RWPE1 (cell line): ENCODE measurements at places on chromosomes 12 and 14.

GRCh38 chr14:101129521-101130167 is 226.1 kb upstream of the RTL1 start:
- no peak for DNase-seq

- no peak for DNase-seq
Observed at GRCh38 chr14:66471584-66471983, 14.6 kb upstream of the CCDC196 start.

DNA sequence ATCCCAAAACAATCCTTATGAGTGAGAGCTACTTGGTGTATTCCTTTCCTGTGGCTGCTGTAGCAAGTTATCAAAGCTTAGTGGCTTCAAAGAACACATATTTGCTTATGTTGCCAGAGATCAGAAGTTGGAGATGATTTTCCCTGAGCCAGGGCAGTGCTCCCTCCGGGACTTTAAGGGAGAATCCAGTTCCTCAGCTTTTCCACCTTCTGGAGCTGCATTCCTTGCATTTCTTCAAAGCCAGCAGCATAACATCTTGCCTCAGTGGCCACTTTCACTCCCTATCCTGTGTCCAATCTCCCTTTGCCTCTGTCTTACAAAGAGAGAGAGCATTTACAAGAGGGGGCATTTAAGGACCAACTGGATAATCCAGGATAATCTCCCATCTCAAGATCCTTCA is 33.7 kb downstream of the P2RX7 start:
- no peak for DNase-seq

DNA sequence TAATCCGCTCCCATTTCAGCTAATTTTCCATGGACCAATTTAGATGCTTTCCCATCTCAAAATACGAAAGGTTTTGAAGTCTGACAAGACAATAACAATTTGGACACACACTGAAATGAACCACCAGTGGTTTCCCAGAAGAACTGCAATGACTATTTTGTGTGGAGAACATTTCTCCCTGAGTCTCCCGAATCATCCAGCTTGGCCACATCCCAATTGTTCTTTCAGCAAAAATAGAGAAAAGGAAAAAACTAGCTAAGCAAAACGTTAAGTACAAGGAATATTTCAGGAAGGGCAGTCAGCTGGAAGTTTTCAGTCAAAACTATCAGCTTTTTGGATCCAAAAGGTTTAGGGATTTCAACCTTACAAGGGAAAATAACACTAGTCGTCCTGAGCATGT is 390.6 kb downstream of the KCNH5 start:
- no peak for DNase-seq

DNA sequence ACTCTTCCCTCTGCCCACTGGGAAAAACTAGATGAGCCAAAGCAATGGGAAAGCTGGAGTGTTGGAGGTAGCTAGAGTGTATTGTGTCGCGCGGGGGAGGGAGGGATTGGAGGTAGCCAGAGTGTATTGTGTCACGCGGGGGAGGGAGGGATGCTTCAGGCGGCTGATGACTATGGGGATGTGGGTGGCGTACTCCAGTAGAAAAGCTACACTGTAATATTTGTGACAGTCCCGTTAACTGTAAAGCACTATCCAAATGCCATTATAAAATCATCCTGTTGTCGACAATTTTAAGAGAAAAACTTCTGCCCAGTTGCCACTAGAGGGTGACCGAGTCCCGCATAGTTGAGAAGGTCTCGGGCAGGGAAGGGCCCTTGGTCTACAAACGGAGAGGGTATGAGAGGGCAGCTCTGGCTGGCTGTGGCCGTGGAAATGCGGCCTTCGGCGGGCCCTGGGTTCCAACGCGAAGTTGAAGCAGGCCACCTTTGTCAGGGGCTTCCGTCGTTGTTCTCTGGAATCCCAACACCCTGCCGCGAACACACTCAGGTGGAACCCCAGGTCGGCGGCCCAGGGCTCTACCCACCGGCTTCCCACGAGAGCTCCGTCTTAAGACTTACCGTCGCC is 15.1 kb upstream of the PLEK2 start:
- peak; percentile 83 for DNase-seq

- DNase-seq: no peak
Observed at GRCh38 chr14:95835121-95835730, 41.4 kb upstream of the TUNAR start.

DNA sequence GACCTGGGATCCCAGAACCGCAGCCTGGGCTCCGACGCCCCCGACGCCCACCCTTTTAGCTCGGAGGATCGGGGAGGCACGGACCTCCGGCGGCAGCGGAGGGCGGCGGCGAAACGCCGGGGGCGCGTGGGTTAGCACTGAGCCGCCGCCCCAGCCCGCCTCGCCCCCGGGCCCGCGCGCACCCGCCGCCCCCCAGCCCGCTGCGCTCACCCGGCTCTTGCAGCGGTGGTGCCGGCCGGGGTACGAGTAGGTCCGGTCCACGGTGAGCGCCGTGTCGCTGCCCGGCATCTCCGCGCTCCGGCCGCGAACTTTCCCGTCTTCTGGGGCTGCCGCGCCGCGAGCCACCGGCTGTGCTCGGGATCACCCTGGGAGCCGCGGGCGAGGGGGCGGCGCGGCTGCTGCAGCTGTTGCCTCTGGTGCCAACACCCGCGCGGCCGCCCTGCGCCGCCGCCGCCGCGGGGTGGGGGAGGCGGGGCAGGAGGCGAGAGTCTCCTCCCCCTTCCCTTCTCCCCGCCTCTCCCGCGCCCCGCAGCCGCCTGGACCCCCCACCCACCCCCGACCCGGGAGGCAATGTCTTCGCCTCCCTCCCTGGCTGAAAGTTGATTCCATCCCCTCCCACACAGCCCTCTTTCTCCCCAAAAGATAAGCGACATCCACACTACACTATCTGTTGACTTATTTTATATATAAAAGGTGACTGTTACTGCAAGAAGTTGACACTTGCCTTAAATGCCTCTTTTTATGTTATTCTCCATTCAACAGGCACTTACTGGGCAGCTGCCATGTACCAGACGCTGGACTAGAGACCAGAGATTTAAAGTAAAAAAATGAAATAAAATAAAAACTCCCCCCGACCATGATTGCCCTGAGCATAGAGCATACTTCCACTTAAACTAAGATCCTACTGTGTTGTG is at the start of gene TMCC3:
TSS of gene TMCC3 (minus strand) at position 415 of the 914 bp plus-strand sequence. CDS start at position 288, 127 bp downstream.
- DNase-seq: peak; percentile 61

DNA sequence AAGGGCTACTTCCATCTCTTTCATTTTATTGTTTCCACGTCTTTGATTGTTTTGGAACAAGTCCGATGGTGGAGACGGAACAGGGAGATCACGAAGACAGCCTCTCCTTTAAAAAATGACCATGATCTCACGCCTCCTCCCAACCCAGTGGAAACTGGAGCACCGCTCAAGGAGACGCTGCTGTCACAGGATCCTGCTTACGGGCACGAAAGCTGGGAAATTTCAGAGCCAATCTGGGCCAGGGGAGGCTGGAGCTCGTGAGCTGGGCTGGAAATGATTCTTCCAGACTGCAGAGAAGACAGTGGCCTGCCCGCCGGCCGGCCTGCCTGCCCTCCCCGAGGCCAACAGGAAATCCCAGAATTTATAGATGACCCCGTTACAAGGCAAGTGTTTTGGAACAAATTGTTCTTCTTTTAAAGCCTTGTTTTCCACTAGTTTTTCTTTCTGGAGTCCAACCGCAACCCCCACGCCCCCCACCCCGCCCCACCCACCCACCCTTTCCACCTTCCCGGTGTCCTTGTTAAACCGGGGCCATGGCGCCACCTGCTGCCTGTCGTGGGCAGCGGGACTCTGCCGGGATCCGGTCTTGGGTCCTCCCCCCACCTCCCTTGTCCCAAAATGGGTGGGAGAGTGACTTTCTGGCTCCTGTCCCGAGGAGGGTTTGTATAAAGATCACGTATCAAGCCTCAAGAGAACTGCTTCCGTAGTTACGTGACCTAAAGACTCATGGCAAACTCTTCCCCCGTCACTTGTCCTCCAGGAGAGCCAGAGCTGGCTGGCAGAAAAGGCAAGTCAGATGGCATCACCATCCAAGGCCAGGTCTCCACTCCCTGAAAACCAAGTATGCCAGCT is 40.3 kb downstream of the MAP1LC3B2 start:
- DNase-seq: peak; percentile 72

GRCh38 chr14:57259672-57260071 is 9.0 kb downstream of the EXOC5 start:
- DNase-seq: no peak

GRCh38 chr14:24179961-24180796 is 8.3 kb downstream of the REC8 start:
- no peak for DNase-seq

GRCh38 chr12:27340971-27341370 is 8.3 kb downstream of the BMAL2 start:
- DNase-seq: no peak

DNA sequence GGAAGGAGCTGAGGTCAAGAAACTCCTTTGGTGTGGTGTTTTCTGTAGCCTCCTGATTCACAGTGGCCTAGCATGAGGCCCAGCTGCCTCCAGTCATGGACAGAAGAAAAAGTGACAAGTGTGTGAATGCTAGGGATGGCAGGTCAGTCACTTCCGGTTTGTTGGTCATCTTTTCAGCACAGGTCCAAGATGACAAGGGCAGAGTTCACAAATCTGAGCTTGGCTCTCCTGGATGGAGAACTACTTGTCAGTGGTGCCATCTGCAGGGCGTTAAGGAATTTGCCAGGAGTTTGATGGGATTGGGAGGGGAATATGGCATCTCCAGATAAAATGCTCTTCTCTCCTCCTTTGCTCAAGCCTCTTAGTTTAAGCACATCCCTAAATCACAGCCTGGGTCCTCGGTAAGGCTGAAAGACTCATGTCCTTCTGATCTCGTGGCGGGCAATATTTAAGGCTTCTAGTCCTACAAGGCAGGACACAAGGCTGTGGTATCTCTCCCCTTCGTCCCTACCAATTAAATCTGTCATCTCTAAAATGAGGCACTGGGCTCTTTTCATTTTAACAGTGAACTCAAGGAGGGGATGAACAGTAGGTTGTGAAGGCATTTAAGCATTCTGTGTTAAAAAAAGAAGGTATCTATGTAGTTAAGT is 10.0 kb downstream of the TUBA1B start:
- DNase-seq: peak; percentile 62

DNA sequence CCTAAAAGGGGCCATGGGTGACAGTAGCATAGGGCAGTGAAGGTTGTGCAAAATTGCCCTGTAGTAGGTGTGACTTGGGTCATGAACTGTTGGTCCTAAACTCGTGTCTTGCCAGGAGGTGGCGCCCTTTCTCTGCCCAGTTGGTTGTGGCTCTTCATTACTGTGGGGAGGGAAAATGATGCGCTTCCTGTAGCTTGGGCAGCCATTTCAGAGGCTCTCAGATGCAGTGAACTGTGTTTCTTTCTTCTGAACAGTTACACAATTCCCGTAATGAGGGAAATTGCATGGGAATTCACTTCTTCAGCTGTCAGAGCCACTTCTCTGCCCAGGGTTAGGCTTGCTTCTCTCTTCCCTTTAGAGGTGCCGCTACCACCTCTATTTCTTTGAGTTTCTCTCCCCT is 148.1 kb upstream of the NRXN3 start:
- peak; percentile 43 for DNase-seq

DNA sequence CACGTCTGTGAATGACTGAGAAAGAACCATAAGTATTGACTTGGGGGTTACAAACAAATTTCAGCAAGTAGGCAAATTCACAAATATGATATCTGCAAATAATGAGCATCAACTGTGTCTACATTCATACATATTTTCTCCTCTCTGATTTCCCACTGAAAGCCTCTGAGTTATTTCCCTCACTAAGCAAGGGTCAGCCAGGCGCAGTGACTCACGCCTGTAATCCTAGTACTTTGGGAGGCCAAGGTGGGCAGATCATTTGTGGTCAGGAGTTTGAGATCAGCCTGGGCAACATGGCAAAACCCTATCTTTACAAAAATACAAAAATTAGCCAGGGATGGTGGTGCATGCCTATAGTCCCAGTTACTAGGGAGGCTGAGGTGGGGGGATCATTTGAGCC is 80.8 kb downstream of the SLC25A21 start:
- DNase-seq: no peak

DNA sequence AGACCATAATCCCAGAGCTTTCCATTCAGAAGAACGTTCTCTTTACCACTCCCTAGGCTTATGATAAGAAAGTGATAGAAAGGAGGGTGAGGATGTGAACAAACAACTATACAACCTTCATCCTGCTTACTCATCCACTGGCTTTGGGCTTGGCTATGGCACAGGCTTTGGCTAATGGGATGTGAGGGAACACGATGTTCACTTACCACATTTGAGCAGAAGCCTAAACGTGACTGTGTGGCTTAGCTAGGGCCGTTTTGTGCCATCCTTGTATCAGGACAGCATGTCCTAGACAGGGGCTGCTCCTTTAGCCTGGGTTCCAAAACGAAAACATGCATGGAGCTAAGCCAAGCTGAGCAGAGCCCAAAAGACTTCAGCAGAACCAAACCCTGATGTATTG is 118.6 kb upstream of the CCDC175 start:
- DNase-seq: peak; percentile 32

DNA sequence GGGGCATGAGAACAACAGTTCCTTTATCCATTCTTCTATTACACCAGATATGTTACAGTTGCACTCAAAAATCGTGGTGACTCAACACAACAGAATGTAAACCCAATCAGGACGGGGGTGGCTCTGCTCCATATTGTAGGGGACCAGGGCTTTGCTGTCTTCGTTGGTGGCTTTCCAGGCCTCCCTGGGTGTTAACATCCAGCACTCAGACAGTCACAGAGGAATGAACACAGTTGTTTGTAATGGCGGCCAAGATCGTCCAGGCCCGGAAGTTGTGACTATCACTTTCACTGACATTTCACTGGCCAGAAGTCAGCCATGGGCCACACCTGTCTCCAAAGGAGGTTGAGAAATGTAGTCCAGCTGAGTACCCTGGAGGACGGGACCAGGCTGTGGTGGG is 204.1 kb downstream of the CACNA1C start:
- DNase-seq: no peak

DNA sequence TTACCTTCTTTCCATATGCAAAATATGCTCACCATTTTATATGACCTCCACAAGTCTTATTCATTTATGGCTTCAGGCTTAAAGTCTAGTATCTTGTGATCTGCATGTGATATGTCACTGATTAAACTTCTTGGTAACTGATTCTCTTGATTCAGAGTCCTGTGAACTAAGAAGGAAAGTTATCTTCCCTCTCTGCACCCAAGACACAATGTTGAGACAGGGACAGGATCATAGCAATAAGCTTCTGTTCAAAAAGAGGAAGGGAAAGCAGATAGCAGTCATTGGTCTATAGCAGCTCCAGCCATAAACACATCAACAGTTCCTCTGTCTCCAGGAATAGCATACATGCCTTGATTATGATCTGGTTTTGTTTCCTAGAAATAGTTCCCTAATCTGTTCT is 103.1 kb downstream of the UNC79 start:
- DNase-seq: no peak
